PC-3 (cell line): ENCODE measurements at places on chromosomes 12 and 14. TPM values are rescaled to one million over a fixed set of nuclear protein-coding genes. Genes with fewer than 3 reads are reported as not detected.

Gene TGM1
- 2.6 and 3.2 TPM in 2 replicates for total RNA-seq

Gene AMHR2
- 0.29 TPM in 1 of 2 replicates, not detected in the other for total RNA-seq

Gene C14orf39
- total RNA-seq = 0.17 and 0.47 TPM in 2 replicates

Gene EGLN3
- total RNA-seq = 2.8 and 3.2 TPM in 2 replicates

Gene CPNE6
- total RNA-seq = not detected in 2 replicates

Gene NOXRED1
- 0.33 and 0.46 TPM in 2 replicates for total RNA-seq

Gene BRMS1L
- total RNA-seq = 4.8 and 10.3 TPM in 2 replicates

Gene SLC2A14
- total RNA-seq = not detected in 2 replicates

Gene SERPINA9
- not detected in 2 replicates for total RNA-seq

Gene KCNH5
- not detected in 2 replicates for total RNA-seq

Gene SAMD15
- total RNA-seq = 1.2 and 6.2 TPM in 2 replicates

Gene LIN52
- 8.4 and 9.3 TPM in 2 replicates for total RNA-seq

Gene MYBPC1
- not detected in 2 replicates for total RNA-seq

Gene CCDC175
- not detected in 2 replicates for total RNA-seq

- no peak for DNase-seq
- H3K4me3 ChIP-seq = no peak overlapping the region
- peaks cover 3% of the 10 kb centered on the region; the same call in 1 of the 2 replicates for H3K36me3 ChIP-seq
- H3K27ac ChIP-seq = no peak overlapping the region
- peaks cover 19% of the 10 kb centered on the region for H3K4me1 ChIP-seq
Observed at GRCh38 chr12:111424793-111425251, 19.1 kb downstream of the SH2B3 start.

- no peak overlapping the region for H3K4me3 ChIP-seq
- peaks cover 49% of the 10 kb centered on the region for H3K4me1 ChIP-seq
- peak; percentile 66 for DNase-seq
- H3K36me3 ChIP-seq = no peaks in the 10 kb centered on the region
- H3K27ac ChIP-seq = peak overlapping the region; percentile 87
Observed at GRCh38 chr14:97267509-97267908, 470.3 kb downstream of the VRK1 start.

GRCh38 chr14:103526247-103526913, 2.6 kb upstream of the TRMT61A start:
- H3K4me3 ChIP-seq = no peak overlapping the region
- peaks cover 4% of the 10 kb centered on the region; the same call in 1 of the 2 replicates for H3K36me3 ChIP-seq
- H3K4me1 ChIP-seq = peaks cover 22% of the 10 kb centered on the region
- no peak overlapping the region for H3K27ac ChIP-seq
- no peak for DNase-seq

DNA sequence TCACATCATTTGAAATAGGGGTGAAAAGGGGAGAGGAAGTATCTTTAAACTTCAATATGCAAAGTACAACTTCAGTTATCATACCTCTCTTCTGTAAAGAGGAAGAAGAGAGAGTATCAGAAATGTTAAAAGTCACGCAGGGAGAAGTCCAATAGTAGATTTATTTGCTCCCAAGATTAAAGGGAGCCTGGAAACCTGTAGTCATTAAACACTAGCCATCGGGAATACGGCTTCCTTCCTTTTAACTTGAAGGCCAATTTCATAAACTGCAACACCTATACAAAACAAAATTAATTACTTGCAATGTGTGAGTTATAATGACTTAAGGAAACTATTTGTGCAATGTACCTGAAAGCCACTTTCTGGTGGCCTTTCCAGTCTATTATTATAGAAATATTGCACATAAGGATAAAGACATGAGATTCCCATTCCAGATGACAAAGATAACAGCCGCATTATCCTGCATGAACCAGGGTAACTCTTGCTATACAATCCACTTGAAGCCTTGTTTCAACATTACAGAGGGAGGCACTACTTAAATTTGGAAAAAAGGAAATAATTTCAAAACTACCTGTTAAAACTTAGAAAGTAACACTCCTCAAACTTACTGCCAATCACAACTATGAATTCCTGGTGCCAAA, 4.6 kb downstream of the BTG1 start:
- H3K27me3 ChIP-seq = no peaks in the 10 kb centered on the region
- no peak overlapping the region for H3K27ac ChIP-seq
- H3K36me3 ChIP-seq = peaks cover 44% of the 10 kb centered on the region
- DNase-seq = no peak

- peak overlapping the region; percentile 72 for H3K4me3 ChIP-seq
- H3K27me3 ChIP-seq = no peaks in the 10 kb centered on the region
- no peak overlapping the region for H3K27ac ChIP-seq
- no peak for DNase-seq
- H3K36me3 ChIP-seq = 0 out of 2 replicates have a peak, but pooled peaks cover 3% of the 10 kb centered on the region
- peaks cover 9% of the 10 kb centered on the region for H3K4me1 ChIP-seq
Observed at GRCh38 chr14:59463787-59464485, 1.2 kb downstream of the GPR135 start.

- H3K27me3 ChIP-seq = no peaks in the 10 kb centered on the region
- H3K36me3 ChIP-seq = no peaks in the 10 kb centered on the region
- no peak overlapping the region for H3K4me3 ChIP-seq
Observed at GRCh38 chr12:5260086-5260485, 171.8 kb upstream of the NTF3 start.

GRCh38 chr14:24325041-24325530, 9.8 kb downstream of the ADCY4 start:
- H3K27me3 ChIP-seq = no peaks in the 10 kb centered on the region
- H3K4me3 ChIP-seq = no peak overlapping the region
- H3K27ac ChIP-seq = no peak overlapping the region
- DNase-seq = no peak
- H3K36me3 ChIP-seq = no peaks in the 10 kb centered on the region
- H3K4me1 ChIP-seq = no peaks in the 10 kb centered on the region

- H3K4me1 ChIP-seq = peaks cover 9% of the 10 kb centered on the region
- no peak overlapping the region for H3K27ac ChIP-seq
- H3K4me3 ChIP-seq = no peak overlapping the region
- no peaks in the 10 kb centered on the region for H3K36me3 ChIP-seq
- H3K27me3 ChIP-seq = no peaks in the 10 kb centered on the region
Observed at GRCh38 chr14:33910435-33910834, 40.4 kb downstream of the EGLN3 start.

DNA sequence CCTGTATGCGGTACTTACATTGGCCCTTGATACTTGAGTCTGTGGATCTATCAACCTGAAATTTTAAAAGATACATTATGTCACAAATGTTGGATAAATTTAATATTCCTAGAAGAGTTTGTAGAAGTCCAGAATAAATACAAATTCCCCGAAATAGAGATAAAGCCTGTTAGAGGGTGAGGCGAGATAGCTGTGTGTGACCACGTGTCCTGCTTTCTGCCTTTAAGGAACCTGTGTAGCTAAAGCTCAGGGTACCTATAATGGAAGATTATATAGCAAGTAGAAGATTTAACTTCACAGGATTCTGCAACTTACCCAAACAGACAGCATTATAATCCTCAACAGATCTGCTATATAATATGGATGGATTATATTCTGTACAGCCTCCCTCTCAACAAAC, 58.8 kb downstream of the APPL2 start:
- H3K27me3 ChIP-seq = no peaks in the 10 kb centered on the region
- no peaks in the 10 kb centered on the region for H3K4me1 ChIP-seq
- H3K36me3 ChIP-seq = peaks cover 16% of the 10 kb centered on the region; the same call in 1 of the 2 replicates
- no peak overlapping the region for H3K4me3 ChIP-seq
- no peak overlapping the region for H3K27ac ChIP-seq

DNA sequence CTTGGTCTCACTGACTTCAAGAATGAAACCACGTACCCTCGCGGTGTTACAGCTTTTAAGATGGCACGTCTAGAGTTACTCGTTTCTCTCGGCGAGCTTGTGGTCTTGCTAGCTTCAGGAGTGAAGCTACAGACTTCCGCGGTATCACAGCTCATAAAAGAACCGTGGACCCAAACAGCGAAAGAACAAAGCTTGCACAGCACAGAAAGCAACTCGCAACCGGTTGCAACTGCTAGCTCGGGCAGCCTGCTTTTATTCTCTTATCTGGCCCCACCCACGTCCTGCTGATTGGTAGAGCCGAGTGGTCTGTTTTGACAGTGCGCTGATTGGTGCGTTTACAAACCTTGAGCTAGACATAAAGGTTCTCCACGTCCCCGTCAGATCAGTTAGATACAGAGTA, 4.2 kb upstream of the CLEC4C start:
- H3K36me3 ChIP-seq = no peaks in the 10 kb centered on the region
- H3K27ac ChIP-seq = no peak overlapping the region
- no peak for DNase-seq
- peaks cover 14% of the 10 kb centered on the region for H3K27me3 ChIP-seq

DNA sequence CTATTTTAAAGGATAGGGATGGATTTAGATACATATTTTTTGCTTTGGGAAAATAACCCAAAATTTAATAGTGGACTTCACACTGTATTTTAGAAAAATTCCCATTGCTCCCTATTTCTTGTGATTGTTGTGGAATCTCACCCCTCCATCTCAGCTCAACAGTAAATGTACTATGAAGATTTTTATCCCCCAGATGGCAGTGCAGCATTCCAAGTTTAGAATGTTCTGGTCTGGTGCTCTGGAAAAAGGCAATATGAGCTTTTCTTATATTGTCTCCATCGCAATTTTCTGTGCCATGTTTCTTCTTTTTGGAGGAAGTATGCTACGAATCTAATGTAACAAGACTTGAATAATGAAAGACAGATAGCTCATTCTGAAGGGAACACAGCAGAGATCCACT, 471.7 kb upstream of the SYT1 start:
- H3K4me3 ChIP-seq = no peak overlapping the region
- H3K4me1 ChIP-seq = 0 out of 2 replicates have a peak, but pooled peaks cover under 1% of the 10 kb centered on the region
- peak; percentile 56 for DNase-seq
- H3K27ac ChIP-seq = no peak overlapping the region
- no peaks in the 10 kb centered on the region for H3K27me3 ChIP-seq
- no peaks in the 10 kb centered on the region for H3K36me3 ChIP-seq

DNA sequence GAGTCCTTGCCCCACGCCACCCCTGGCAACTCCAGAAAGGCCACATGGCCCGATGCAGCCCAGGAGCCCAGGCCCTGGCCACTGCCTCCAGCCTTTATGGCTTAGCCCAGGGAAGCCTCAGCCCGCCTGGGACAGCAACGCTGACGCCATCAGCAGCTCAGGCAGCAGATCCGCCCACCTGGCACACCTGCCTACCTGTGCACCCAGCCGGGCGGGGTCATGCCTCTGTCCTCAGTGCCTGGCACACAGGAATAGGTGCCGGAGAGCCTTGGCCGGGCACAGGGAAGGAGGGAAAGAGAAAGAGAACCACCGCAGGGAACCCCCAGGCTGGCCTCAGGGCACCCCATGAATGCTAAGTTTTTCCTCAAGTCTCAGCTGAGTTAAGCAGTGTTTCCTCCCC, 21.1 kb downstream of the BEGAIN start:
- no peak overlapping the region for H3K4me3 ChIP-seq
- no peak for DNase-seq
- no peak overlapping the region for H3K27ac ChIP-seq
- H3K4me1 ChIP-seq = no peaks in the 10 kb centered on the region
- H3K36me3 ChIP-seq = no peaks in the 10 kb centered on the region
- peaks cover 25% of the 10 kb centered on the region for H3K27me3 ChIP-seq

- no peak overlapping the region for H3K4me3 ChIP-seq
- no peaks in the 10 kb centered on the region for H3K36me3 ChIP-seq
- H3K27ac ChIP-seq = no peak overlapping the region
- H3K27me3 ChIP-seq = no peaks in the 10 kb centered on the region
- no peaks in the 10 kb centered on the region for H3K4me1 ChIP-seq
Observed at GRCh38 chr14:37985826-37986470, 221.8 kb upstream of the SSTR1 start.

GRCh38 chr14:51730098-51730497, 78.4 kb downstream of the FRMD6 start:
- no peak for DNase-seq
- H3K4me3 ChIP-seq = no peak overlapping the region
- no peaks in the 10 kb centered on the region for H3K27me3 ChIP-seq
- no peaks in the 10 kb centered on the region; the same call in 1 of the 2 replicates for H3K4me1 ChIP-seq
- peaks cover 43% of the 10 kb centered on the region for H3K36me3 ChIP-seq
- H3K27ac ChIP-seq = no peak overlapping the region

- no peaks in the 10 kb centered on the region for H3K4me1 ChIP-seq
- H3K27ac ChIP-seq = no peak overlapping the region
- H3K4me3 ChIP-seq = no peak overlapping the region
- H3K27me3 ChIP-seq = no peaks in the 10 kb centered on the region
- no peaks in the 10 kb centered on the region for H3K36me3 ChIP-seq
Observed at GRCh38 chr14:105865266-105865903, 339.0 kb downstream of the TMEM121 start.

- no peaks in the 10 kb centered on the region for H3K4me1 ChIP-seq
- H3K36me3 ChIP-seq = no peaks in the 10 kb centered on the region
- DNase-seq = no peak
- no peak overlapping the region for H3K27ac ChIP-seq
- H3K27me3 ChIP-seq = peaks cover 59% of the 10 kb centered on the region
Observed at GRCh38 chr12:131050463-131051154, 96.9 kb downstream of the ADGRD1 start.

DNA sequence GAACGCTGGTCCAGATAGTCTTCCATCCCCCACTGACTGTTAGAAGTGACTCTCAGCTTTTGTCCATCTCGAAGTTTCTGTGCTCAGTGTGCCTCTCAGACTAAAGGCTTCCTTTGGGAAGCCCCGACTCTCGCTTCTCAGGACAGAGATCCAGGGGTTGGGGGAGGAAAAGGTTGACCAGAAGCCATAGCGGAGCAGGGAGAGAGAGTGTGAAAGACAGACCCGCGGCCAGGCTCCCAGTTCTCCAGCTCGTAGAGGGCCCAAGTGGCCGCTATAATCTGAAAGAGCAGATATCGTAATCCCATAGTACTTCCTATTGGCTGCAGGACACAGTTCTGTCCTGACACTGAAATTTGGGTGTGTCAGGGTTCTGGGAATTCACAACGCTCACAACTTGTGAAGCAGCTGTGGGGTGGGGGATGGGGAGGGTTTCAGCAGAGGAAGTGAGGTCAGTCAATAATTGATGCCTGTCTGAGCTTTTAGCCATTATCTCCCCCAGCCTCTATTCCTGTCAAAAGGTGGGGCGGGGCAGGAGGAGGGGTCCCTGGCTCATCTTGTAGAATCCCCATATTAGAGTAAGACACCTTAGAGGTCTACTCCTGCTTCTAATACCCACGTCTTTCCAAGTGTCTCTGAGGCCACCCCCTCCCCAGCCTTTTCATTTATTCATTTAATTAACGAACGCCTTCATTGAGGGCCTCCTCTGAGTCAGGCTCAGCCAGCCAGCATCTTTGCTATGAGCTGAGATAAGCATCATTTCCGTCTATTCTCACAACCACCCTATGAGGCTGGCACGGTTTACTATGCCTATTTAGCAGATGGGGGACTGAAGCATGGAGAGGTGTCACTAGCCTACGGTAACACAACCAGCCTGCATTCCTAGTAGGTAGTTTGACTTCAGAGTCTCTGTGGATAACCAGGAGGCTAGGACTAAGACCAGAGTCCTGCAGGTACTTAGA, 1.6 kb upstream of the ACVRL1 start:
- H3K27me3 ChIP-seq = no peaks in the 10 kb centered on the region
- no peak overlapping the region for H3K4me3 ChIP-seq
- no peak for DNase-seq
- H3K36me3 ChIP-seq = no peaks in the 10 kb centered on the region
